H54 (cell line): ENCODE measurements at places on chromosomes 7 and 10.
A peak's percentile ranks its signal among the peaks of the same experiment; 100 is the strongest.

GRCh38 chr10:115710136-115710535 is 562.9 kb downstream of the GFRA1 start:
- no peak for DNase-seq

DNA sequence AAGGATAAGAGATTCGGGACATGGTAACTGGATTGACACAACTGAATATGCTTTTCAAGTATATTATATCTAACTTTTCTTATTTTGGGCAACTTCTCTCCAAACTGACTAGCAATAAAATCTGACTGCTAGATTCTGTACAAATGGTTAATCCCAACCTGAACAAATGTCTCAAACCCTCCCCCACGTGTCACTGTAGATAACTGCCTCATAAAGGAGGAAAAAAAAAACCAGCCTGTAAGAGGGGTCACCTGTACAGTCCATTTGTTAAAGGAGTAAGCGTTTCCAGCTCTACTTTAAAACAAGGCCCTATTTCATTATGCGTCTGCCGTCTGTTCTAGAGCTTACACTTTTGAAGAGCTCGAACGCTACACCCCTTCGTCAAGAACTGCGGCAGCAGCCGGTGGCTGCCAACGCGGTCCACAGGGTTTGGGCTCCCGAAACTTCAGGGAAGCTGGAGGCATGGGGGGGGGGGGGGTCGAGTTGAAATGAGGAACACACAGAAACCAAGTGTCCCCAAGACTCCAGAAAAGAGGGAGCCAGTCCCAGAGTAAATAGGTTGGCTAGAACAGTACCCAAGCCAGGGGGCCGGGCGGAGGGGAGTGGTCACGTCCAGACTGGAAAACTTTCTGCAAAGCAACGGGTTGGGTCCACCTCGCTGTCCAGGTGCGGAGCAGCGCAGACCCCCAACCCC is 492 bp downstream of the COG5 start:
- peak; percentile 35 for DNase-seq

- no peak for DNase-seq
These were observed 13.4 kb downstream of the LRRC17 start for GRCh38 chr7:102925976-102926782.

DNA sequence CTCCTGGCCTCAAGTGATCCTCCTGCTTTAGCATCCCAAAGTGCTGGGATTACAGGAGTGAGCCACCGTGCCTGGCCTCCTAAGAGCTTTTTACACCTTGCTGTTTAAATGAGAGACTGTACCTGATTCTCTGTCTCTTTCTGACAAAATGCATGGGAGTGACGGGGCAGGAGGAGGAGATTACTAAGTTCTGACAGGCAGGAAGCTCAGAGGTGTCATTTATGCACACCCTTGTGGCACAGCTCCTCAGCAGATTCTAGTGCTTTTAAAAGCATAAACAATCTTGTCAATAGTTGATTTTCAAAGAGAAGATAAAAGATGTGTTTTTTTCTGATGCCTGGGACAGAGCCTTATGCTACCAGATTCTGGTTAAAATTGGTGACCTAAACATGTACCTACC is 39.7 kb upstream of the STEAP4 start:
- DNase-seq = no peak

GRCh38 chr10:99522470-99523250 is 10.1 kb upstream of the NKX2-3 start:
- DNase-seq = no peak

- no peak for DNase-seq
These were observed 94.3 kb upstream of the AGBL3 start for GRCh38 chr7:134891696-134892678.

DNA sequence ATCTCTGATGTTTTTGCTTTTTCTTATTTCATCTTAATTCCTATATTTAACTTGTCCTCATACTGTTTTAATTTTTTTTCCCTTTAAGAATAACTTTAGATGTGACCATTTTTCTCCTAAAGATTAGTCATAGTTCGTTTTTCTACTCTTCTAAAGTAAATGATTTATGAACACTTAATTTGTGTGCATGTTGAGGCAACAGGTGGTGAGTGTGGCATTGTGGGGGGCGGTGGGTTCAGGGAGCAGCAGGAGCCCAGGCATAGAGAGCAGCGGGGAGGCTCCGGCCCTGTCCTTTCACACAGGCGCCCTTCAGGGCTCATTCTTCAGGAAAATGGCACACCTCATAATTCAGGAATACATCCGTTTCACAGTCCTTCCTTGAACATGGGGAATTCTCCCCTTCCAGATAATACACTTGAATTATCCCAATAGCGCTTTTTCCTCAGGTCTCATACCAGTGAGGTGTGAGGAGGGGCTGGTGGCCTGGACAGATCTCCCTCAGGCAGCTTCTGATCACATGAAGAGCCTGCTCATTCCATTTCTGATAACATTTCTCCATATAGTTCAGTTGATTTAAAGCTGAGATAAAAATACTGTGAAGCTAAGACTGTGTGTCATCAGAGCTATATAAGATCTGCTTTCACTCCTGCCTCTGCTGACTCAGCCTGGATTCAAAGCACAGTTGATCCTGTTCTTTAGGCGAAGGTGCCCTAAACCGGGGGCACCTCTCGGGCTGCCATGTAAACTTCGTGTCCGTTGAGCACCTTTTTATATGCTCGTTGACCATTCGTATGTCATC is 40.2 kb downstream of the CUL1 start:
- DNase-seq = no peak

DNA sequence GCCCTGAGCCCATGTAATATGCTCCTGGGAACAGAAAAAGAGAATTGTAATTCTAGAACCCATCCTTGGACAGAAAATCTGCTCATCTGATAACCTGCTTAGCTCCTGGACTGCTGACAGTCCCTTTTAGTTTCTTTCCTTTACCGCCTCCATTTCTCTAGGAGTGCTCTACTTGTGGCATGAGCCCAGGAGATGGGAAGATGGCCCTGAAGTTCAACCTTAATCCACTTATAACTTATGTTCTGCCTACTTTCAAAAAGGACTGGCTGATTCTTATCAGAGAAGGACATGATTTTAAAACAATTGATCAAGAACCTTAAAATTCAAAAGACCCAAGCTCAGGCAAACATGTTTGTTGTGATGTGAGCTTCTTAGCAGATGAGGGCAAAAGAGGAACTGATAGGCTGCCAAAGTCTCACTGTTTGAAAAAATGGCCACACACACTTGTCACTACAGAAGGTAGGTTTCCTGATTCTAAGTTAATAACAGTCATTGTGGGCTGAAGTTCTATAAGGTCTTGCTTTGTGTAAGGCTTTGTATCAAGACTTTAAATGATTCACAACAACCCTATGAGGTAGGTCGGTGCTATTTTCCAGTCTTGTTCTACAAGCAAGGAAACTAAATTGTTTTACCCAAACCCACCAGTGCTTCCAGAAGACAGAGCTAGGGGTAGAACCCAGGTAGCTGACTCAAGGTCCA is 94.3 kb upstream of the AFAP1L2 start:
- no peak for DNase-seq

- DNase-seq = no peak
These were observed 37.3 kb downstream of the ZNF777 start for GRCh38 chr7:149423449-149424110.

- DNase-seq = no peak
These were observed 29.2 kb downstream of the ELMO1 start for GRCh38 chr7:37419496-37419895.

DNA sequence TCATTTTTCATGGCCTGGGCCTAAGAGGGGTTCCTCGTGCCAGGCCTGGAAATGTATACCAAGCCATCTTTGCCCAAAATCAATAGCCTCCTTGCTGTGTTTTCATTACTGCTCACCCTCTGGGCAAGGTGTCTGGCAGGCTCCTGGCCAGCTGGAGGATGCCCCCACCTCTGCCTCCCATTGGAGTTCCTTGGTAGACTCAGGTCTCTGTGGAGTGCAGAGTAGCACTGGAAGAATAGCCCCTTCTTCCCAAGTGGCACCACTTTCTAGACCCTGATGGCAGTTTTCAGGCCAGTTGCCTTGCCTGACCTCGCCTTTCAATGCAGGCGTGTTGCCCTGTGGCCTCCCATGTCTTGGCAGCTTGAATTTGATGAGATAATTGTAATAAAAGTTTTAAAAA is 55.7 kb upstream of the AQP1 start:
- no peak for DNase-seq

DNA sequence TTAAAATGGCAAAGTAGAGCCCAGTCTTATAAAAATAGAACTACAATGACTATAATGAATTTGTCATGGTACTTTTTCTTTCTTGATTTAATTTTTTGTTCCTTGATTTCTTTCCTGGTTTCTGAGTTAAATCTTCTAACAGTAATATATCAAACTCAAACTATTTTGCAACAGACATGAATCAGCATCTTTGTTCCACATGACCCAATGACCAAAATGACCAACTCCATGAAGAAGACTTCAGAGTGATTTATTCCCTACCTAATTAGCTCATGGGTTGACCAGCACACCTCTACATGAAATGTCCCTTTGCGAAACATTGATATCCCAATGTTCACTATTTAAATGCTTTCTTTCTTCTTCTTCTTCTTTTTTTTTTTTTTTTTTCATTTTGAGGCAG is 30.9 kb downstream of the NMT2 start:
- no peak for DNase-seq

DNA sequence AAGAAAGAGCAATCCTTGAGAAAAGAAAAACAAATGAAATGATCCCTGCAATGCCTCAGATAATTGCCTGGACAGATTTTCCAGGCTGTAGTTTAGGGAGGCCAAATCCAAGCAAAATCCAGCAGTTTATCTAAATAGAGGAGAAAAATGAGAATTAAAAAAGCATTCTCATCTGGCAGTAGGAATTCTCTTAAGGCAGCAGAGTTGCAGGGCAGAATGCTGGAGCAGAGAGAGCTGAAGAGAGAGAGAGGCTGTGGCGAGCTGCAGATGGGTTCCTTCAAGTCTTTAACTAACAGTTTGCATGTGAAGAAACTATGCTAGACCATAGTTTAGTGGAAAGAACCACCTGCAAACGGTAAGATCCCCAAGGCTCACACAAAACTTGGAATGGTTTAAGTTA is 6.0 kb upstream of the LIPA start:
- DNase-seq = no peak

GRCh38 chr10:78688230-78688900 is 380.4 kb upstream of the ZMIZ1 start:
- no peak for DNase-seq

DNA sequence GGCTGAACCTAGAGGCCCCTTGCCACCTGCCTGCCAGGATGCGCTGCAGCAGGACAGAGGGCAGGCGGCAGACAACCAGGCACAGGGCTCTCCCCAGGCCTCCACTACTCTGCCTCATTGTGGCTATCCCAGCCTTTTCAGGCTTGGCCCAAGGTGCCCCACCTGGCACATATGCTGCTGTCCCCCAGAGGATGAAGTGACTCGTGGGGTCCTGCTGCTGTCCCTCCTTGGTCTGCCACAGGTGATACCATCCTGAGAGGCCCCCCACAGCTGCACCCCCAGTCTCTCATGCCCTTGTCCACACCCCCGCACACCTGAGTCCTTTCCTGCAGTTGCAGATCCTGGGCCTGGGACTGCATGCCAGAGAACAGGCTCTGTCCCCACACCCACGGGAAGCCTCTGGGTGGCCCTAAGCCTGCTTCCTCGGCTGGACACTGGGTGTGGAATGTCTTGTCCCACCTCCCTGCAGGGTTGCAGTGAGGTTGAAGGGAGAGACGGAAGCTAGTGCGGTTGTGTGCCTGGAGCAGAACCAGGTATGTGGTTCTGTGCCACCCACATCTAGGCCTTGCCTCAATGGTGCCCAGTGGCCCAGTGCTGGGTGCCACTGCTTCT is 55.3 kb downstream of the RASGEF1A start:
- no peak for DNase-seq

GRCh38 chr7:50792342-50793119 is 9.8 kb upstream of the GRB10 start:
- peak; percentile 80 for DNase-seq

DNA sequence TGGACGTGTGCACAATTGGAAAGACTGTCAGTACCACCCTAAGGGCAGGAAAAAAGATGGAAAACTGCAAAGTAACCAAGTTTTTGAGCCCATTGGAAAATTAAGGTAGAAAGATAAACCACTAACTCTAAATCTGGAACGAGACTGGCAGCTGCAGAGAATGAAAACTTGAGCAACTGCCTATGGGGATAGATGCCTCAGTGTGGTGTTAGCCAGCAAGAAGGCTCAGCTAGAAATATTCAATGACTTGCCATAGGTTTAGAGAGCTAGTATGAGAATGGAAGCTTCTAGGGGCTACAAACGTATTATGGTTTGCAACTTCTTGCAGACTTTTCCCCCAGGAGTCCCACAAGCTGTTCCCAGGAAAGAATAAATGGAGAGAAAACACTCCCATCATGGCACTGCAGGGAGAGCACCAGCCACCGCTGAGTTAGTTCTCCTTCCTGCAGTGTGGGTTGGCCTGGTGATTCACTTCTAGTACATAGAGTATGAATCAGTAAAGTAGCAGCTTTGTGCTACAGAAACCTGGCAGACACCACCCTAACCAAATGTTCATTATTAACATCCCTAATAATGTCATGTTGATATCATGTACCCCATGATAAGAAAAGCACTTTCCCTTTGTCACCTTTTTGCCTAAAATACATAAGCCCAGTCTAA is 372.4 kb upstream of the VWC2 start:
- no peak for DNase-seq

- DNase-seq = no peak
These were observed 60.5 kb downstream of the SUFU start for GRCh38 chr10:102564209-102564834.

GRCh38 chr7:121313793-121314676 is 14.8 kb upstream of the WNT16 start:
- no peak for DNase-seq

GRCh38 chr10:43420369-43421200 is 11.6 kb upstream of the HNRNPF start:
- peak; percentile 74 for DNase-seq

DNA sequence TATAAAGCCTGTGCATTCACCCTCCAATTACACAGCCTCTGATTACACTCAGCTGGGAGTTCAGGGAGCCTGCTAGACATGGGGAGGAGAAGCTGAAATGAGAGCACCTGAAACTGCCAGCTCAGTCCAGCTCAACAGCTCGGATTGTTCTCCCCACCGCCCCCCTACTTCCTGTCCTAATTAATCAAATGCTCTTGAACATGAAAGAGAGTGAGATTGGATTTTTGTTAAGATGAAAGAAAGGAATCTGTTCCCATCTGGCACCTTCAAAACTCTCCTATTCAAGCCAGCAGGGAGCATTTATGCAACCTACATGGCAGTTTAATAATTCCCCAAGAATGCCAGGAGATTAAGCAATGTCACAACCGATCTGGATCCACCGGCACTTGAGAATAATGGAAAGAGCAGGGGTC is 98.0 kb downstream of the NPSR1 start:
- DNase-seq = no peak
